ENCODE measurements at places on chromosomes 3 and 15.

DNA sequence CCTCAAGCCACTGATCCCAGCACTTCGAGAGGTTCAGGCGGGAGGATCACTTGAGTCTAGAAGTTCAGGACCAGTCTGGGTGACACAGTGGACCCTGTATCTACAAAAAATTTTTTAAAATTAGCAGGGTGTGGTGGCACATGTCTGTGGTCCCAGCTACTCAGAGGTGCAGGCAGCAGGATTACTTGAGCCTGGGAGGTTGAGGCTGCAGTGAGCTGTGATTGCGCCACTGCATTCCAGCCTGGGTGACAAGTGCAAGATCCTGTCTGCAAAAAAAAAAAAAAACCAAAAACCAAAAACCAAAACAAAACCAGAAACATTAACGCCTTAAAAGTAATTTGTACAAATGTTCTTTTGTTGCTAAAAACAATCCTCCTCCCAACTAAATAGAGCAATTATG is 27.9 kb upstream of the SLC12A8 start:
- no peak for DNase-seq

DNA sequence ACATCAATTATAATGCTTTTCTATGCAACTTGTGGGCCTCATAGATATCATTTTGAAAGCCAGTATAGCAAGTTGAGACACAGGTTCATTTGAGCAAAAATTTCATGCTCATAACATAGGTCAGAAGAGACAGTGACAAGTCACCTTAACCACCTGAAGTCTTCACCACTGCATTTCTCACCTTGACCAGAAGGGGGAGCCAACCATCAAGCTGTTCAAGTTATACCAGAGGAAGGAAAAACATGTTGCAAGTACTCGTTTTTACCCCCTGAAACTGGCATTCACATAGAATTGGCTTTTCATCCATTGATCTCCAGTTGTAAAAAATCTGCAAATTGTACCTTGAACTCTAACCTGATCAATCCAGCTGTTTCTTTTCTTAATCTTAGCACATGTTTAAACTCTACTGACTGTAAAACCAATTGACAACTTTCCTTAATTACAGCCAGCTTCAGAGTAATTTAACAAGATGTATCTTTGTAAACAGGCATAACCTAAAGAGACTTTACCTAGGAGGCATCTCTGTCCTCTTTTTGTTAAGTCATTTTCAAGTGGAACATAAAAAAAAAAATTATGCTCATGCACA is 1.4 kb downstream of the LMOD3 start:
- DNase-seq = no peak

- no peak for DNase-seq
Measured at GRCh38 chr3:134885877-134886621, 91.0 kb downstream of the EPHB1 start.

DNA sequence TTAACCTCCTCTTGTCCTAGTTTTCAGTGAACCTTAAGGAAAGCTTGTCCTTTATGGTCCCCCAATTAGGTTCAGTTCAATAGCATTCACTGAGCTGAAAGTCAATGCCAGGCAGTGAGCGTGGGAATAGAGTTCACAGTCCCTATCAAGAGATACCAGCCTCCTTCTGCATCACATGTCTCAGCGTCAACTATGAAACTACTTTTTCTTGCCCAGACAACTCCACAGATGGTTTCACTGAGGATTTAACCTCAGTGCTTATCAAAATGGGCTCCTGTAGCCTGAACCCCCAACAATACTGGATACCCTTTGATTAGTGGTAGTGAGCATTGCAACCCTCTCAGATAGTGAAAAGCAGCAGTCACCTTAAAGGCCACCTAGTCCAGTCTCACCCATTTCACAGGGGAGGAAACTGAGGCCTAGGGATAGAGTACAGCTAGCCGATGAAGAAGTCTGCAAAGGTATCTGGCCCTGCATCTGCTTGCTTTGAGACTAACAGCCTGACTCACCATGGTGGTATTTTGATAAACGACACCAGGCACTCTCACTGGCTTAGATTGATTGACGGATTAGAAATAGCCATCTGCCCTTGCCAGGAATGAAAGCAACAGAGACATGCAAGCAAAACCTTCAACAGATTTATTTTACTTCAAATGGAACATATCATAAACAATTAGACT is 1.6 kb upstream of the UBA3 start:
- DNase-seq = no peak

DNA sequence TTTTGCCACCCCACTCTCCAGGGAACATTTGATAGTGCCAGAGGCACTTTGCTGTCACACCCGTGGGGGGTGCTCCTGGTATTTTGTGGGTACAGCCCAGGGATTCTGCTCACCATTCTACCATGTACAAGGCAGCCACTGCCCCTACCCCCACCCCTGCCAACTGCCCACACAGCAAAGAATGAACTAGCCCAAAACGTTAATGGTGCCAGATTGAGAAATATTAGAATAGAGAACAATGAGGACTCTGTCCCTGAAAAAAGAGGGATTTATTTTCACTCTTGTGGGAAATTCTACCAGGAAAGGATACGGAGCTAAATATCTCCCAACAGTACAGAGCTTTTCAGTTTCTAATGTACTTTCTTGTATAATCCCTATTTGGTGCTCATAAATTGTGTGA is 154.5 kb upstream of the SUCLG2 start:
- DNase-seq = no peak

DNA sequence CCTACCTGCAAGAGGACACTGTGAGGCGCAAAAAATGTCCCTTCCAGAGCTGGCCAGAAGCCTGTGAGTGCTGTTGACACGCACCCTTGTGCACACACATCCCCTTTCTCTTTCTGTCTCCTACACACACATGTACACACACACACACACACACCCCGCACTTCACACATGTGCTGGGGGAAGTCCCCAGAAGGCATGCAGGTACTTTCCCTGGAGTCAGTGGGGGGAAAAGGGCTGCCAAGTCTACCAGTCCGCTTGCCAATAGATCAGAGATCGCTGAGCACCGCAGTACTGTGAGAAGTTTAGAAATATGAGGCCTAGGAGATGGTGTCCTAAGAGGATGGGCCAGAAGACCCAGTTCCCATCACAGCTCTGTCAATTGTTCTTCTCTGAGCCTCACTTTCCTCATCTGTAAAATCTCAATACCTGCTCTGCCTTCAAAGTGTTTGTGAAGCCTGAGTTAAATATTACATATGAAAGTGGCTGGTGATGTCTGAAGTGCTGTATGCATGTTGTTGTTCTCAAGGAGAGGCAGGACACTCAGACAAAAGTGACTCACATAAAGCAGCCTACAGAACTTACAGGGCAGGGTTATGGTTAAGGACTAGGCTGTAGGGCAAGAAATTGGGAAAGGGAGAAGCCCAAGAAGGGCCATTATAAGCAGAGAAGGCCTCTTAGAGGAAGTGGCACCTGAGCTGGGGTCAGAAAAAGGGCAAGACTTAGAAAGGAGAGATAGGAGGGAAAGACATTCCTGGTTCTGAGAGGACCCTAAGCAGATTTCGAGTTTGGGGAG is 6.8 kb downstream of the IL17RE start:
- no peak for DNase-seq

DNA sequence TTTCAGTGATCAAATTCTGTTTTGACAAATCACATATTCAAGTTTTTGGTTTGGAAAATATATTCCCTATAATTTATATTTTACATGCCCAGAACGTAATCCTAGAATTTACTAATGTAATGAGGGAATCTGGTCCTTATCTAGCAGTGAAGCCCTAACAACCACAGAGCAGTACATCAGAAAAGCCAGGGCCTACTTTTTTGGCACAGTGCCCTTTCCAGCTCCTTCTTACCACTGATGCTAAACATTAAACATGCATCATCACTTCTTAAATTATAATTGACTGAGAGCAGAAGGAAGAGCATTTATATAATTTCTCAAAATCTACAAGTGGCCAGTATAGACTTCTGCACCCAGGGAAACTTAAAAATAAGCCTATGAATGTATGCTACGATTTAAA is 66.7 kb downstream of the FBXL22 start:
- DNase-seq = no peak

DNA sequence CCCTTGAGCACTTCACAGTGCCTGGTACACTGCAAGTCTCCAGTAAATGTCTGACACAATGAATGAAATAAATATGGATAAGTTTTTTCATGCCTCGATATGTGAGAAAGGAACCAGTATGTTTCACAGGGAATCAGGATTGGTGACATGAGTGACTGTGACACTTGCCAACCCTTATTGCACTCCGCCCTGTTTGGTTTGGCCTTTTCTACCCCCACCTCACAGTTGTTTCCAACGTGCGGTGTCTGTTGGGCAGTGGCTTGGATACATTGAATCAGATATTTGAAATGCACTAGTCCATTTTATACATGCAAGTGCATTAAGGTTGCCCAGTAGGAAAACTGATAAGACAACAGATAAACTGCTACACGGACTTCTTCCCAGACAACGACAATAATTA is 2.0 kb downstream of the NPHP3 start:
- DNase-seq = no peak

GRCh38 chr3:36893137-36893557 is 51.7 kb downstream of the TRANK1 start:
- no peak for DNase-seq

GRCh38 chr3:31713816-31714215 is 181.1 kb downstream of the STT3B start:
- DNase-seq = no peak

DNA sequence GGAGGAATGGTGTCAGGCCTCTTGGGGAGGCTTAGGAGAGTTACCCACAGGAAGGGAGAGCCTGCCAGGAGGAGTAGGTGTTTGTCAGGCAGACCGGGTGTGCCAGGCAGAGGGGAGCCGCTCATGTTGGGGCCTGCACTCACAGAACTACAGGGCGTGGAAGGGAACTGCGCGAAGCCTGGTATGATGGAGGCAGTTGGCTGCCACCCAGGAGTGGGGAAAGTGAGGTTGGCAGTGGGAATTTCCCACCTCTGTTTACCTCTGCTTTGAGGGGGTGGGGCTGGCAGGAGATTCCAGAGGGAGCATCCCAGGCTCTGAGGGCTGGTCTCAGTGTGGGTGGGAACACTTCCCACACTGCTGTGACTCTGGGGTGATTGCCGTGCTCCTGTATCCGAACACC is 99.9 kb downstream of the SLCO3A1 start:
- no peak for DNase-seq

GRCh38 chr15:92118162-92118935 is 264.8 kb downstream of the SLCO3A1 start:
- DNase-seq = no peak

DNA sequence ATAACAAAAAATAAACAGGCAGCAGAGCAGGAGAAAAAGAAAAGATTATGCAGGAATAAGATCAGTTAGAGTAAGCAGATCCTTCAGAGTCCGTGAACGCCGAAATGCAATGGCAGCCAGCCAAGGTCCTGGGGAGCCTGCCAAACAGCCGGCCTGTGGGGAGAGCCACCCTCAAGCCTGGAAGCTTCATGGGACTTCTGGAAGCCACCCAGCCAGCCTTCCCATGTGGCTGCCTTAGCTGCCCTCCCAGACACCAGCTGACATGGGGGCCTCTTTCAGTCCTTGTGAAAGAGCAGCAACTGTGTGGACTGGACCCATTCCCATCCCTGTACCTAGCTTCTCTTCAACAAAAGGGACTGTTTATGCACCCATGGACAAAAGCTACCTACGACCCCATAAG is 64.9 kb upstream of the RAD18 start:
- DNase-seq = no peak

GRCh38 chr15:99911816-99912215 is 178.6 kb upstream of the LYSMD4 start:
- DNase-seq = no peak

DNA sequence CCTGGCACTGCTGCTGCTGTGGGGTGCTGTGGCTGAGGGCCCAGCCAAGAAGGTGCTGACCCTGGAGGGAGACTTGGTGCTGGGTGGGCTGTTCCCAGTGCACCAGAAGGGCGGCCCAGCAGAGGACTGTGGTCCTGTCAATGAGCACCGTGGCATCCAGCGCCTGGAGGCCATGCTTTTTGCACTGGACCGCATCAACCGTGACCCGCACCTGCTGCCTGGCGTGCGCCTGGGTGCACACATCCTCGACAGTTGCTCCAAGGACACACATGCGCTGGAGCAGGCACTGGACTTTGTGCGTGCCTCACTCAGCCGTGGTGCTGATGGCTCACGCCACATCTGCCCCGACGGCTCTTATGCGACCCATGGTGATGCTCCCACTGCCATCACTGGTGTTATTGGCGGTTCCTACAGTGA is 2.1 kb downstream of the GRM2 start:
- no peak for DNase-seq

DNA sequence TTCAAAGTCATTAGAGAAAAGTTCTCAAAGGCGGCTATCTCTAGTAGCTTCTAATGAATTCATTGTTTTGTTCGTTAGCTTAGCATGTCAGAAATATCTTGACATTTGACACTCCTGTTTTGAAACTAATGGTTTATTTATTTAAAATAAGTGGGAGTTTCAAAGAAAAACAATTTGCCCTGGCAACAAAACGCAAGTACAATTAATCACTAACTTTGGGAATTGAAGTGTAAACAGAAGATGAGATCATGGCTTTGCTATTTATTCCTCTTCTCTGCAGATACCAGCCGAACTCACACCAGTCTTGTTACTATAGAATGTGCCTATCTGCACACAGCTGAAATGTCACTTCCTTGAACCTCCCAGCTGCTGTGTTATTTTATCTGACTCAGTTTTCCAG is 27.5 kb downstream of the MASP1 start:
- no peak for DNase-seq

GRCh38 chr3:66098436-66098835 is 59.7 kb upstream of the MAGI1 start:
- DNase-seq = no peak

Measured in NCI-H1436 treated with DMSO at 0.1 percent for 48 hours (cell line).